ENCODE measurements at places on chromosomes 3 and 15. TPM values are rescaled to one million over a fixed set of nuclear protein-coding genes. Genes with fewer than 3 reads are reported as not detected.

- H3K36me3 ChIP-seq: peaks cover 2% of the 10 kb centered on the region
- no peaks in the 10 kb centered on the region for H3K27me3 ChIP-seq
- no peak overlapping the region for H3K4me3 ChIP-seq
- DNase-seq: no peak
- no peak overlapping the region for H3K27ac ChIP-seq
- H3K4me1 ChIP-seq: no peaks in the 10 kb centered on the region
Observed at GRCh38 chr3:107884719-107885460, 205.9 kb downstream of the CD47 start.

DNA sequence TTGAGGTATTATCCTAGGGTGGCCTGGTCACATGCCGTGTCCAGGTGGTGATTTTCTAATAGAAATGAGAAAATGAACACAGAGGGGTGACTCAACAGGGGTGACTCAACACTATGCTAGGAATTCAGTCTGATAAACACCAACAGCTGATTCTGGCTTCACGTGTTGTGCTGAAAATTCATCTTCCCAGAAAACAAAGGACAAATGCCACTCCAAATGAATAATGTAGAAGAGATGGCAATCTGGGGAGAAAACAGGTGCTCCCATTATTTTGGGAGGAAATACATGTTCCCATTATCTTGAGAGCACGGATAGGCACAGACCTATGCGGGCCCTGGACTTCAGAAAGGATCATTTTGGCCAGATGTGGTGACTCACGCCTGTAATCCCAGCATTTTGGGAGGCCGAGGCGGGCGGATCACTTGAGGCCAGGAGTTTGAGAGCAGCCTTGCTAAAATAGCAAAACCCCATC, 101.2 kb upstream of the MEX3B start:
- no peak for DNase-seq
- peaks cover 12% of the 10 kb centered on the region for H3K36me3 ChIP-seq
- no peak overlapping the region for H3K4me3 ChIP-seq
- H3K4me1 ChIP-seq: no peaks in the 10 kb centered on the region
- no peak overlapping the region for H3K27ac ChIP-seq

- H3K36me3 ChIP-seq: no peaks in the 10 kb centered on the region
- no peak overlapping the region for H3K4me3 ChIP-seq
- H3K27me3 ChIP-seq: no peaks in the 10 kb centered on the region
- H3K27ac ChIP-seq: no peak overlapping the region
Observed at GRCh38 chr3:30428251-30428650, 178.2 kb upstream of the TGFBR2 start.

DNA sequence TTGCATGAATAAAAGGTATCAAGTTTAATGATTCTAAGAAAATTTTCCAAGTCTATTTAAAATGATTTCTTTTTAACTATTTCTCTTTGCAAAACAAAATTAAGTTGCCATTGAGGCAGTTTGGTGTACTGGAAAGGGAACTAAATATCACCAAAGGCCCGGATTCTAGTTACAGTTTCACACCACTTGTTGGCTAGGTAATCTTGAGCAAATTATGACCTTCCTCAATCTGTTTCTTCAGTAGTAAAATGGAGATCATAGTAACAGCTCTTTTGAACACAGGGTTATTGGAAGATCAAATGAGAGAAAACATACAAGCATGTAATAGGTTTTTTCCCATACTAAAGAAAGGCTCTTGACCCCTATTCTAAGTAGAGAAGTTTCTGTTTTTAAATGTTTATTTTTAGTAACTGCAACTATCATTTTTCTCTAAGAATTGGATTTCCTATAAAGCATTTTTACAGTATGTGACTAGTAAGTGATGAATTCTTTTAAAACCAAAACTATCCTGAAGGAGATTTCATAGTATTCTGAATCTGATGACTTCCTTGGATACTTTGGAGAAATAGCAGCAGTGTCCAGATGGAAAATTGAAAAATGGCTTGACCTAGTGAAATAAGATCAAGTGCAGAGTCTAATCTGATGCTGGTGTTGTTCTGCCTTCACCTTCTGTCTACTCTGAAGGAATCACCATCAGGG, 15.7 kb downstream of the SCAANT1 start:
- H3K4me1 ChIP-seq: peaks cover 37% of the 10 kb centered on the region
- H3K4me3 ChIP-seq: no peak overlapping the region
- H3K36me3 ChIP-seq: peaks cover 52% of the 10 kb centered on the region

- peaks cover 5% of the 10 kb centered on the region for H3K4me1 ChIP-seq
- no peak overlapping the region for H3K4me3 ChIP-seq
- peaks cover 5% of the 10 kb centered on the region for H3K36me3 ChIP-seq
- H3K27me3 ChIP-seq: no peaks in the 10 kb centered on the region
- no peak for DNase-seq
Observed at GRCh38 chr3:183396662-183397391, 31.6 kb downstream of the MCF2L2 start.

- H3K4me3 ChIP-seq: no peak overlapping the region
- no peak for DNase-seq
- H3K36me3 ChIP-seq: no peaks in the 10 kb centered on the region
- peaks cover 11% of the 10 kb centered on the region for H3K4me1 ChIP-seq
- H3K27ac ChIP-seq: no peak overlapping the region
Observed at GRCh38 chr3:12750223-12750622, 8.8 kb downstream of the TMEM40 start.

CHRNA7 gene
- total RNA-seq: not detected

ADCY5 gene
- total RNA-seq: not detected

CHRFAM7A gene
- total RNA-seq: 2.1 TPM

CHL1 gene
- not detected for total RNA-seq

LINGO1 gene
- total RNA-seq: not detected

CPLX3 gene
- total RNA-seq: not detected

ZNF80 gene
- total RNA-seq: 4.5 TPM

CCRL2 gene
- total RNA-seq: 11.9 TPM

C3orf22 gene
- total RNA-seq: not detected
